ENCODE measurements at places on chromosomes 3 and 15. TPM values are rescaled to one million over a fixed set of nuclear protein-coding genes. Genes with fewer than 3 reads are reported as not detected.

The PDCD7 gene
- total RNA-seq = 23.5 TPM

The FETUB gene
- not detected for total RNA-seq

The NR2E3 gene
- not detected for total RNA-seq

The ALDH1L1 gene
- total RNA-seq = 2.8 TPM

The ACAN gene
- total RNA-seq = 0.31 TPM

The POC1A gene
- total RNA-seq = 4.4 TPM

The STRIT1 gene
- not detected for total RNA-seq

The MKRN2OS gene
- total RNA-seq = not detected

The PDIA3 gene
- 34.1 TPM for total RNA-seq

The GABRB3 gene
- total RNA-seq = 135 TPM

The GATM gene
- 128 TPM for total RNA-seq

The PLCH1 gene
- 13.1 TPM for total RNA-seq

The ZPLD1 gene
- not detected for total RNA-seq

The LYSMD4 gene
- total RNA-seq = 36.9 TPM
